ENCODE measurements at places on chromosomes 1 and 21.
A peak's percentile ranks its signal among the peaks of the same experiment; 100 is the strongest.

- no peak for DNase-seq
Observed at GRCh38 chr1:186059311-186059710, 315.7 kb downstream of the TPR start.

- no peak for DNase-seq
Observed at GRCh38 chr1:110706621-110707020, 31.9 kb upstream of the KCNA3 start.

DNA sequence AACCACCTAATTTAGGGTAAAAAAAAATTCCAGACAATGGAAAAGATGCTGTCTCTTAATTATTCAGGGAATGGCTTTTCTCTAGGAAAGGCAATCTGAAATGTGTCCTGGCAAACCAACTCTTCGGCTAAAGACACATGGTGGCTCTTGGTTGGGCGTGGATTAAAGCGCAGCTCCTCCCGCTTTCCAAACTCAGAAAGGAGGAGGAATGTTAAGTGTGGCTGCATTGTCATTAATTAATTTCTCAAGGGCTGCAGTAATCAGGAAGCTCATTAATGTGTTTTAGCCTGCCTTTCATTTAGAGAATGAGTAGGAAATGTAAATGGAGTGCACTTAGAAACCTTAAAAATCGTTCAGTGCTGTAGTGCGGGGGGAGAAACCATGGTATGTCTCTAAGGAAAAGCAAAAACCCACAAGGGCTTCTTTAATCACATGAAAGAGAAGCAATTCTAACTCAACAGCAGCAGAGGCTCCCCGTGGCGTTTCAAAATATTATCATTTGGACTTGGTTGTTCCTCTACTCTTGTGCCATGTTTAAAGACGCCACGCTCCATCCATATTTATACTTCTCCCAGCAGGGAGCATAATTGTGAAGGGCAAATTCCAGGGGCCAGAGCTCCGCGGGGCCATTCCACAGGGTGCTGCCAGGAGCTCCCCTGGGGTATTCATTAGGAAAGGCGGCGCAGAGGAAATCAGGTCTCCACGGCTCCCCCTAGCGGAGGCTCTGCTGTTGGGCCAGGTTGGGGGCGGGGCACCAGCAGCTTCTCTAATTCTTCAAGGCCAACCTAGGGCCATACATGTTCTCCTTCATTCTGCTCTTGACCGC lies 91.9 kb upstream of the SSX2IP start:
- peak; percentile 78 for DNase-seq

GRCh38 chr1:77970192-77970591 lies 8.7 kb downstream of the FUBP1 start:
- no peak for DNase-seq

DNA sequence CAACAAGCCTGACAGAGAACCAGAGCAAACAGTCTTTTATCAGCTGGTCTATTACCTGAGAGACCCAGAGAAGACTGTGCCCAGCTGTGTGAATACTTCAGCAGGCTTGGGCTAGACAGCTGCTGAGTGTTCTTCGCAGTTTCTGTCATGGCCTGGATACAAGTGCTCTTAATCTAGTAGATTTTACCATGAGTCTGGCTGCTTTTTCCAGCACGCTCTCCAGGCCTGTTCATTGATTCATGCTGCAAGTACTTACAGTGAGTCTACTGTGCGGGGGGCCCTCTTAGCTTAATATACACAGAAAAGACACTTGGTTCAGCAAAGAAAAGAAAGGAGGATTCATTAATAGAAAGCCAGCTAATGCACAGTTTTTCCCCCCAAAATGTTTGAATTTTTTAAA lies 48.5 kb downstream of the RGS7 start:
- no peak for DNase-seq

GRCh38 chr1:186113461-186113860 lies 261.6 kb downstream of the TPR start:
- no peak for DNase-seq

DNA sequence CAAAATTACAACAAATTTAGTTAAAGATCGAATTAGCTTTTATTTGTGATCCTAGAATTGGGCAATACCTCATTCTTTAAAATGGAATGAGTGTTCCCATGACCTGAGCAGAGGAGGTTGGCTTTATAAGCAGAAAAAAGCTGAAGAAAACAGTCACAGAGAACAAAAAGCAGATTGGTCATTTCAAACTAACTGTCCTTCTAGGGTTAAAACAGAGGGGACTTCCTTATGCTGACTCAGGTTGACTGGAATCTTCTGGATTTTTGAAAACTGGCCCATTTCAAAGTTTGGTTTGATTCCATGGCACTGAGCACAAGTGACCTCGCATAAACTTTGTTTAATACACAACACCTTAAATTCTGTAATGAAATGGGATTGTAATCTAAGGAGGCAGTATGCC lies 17.6 kb downstream of the NFASC start:
- DNase-seq: no peak

- no peak for DNase-seq
Observed at GRCh38 chr21:17796037-17796403, 23.1 kb downstream of the C21orf91 start.

- DNase-seq: no peak
Observed at GRCh38 chr1:99535470-99536164, 110.3 kb upstream of the PALMD start.

DNA sequence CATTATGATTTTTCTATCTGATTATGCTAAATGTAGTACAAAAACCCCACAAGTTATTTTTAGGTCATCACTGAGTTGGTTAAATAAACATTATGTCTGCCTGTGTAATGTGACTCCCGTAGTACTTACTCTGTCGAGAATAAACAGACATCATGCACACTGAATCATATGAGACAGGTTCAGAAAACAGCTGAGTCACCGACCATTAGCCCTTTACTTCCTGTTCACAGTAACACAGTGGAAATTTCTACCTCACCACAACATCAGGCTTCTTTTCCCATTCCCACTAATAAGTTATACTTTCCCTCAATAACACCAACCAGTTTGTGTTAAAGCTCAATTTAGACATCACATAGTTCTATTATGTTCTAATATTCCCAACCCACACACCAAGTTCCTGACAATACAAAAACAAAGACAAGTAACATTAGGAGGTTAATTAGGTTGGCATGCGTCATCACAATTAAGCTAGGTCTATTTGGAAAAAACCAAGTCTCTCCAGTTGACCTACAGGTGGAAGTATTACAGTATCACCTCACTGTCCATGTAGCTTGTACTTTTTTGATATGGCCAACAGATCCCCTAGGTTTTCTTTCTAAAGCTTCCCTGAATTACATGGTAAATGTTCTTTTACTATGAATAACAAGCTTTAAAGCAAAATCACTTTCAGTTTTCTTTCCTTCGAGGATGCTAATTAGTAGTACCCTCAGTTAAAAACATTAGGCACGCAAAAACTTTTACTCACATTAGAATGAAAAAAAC lies 154.2 kb downstream of the EIF4G3 start:
- no peak for DNase-seq

DNA sequence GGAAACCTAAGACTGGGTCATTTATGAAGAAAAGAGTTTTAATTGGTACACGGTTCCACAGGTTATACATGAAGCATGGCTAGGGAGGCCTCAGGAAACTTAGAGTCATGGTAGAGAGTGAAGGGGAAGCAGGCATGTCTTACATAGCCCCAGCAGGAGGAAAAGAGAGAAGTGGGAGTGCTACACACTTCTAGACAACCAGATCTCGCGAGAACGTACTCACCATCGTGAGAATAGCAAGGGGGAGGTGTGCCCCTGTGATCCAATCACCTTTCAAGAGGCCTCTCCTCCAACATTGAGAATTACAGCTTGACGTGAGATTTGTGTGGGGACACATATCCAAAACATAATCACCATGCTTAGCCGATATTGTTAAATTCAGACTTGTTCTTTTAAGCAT lies 62.8 kb downstream of the DYRK1A start:
- DNase-seq: no peak

DNA sequence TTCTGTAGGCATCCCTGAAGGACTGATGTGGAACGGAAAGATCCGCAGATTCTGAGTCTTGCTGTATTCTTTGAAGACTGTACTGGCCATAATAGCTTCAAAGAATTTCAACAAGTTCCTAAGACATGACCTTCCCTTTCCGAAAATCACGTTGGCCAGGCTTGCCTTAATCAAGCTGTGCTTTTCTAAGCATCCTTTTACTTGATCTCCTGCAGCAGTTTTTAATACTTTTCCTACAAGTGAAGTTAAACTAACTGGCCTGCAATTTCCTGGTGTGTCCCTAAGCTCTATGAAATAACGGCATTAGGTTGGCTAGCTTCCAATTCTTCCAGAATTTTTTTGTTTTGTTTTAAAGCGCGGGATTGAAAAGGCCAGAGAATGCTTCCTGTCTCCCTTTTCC lies 40.3 kb downstream of the SPAG17 start:
- no peak for DNase-seq

GRCh38 chr1:116765962-116766361 lies 11.7 kb downstream of the CD2 start:
- DNase-seq: no peak

- no peak for DNase-seq
Observed at GRCh38 chr1:61441723-61442262, 283.1 kb downstream of the TM2D1 start.

GRCh38 chr1:220902916-220903315 lies 23.7 kb downstream of the HLX start:
- no peak for DNase-seq

DNA sequence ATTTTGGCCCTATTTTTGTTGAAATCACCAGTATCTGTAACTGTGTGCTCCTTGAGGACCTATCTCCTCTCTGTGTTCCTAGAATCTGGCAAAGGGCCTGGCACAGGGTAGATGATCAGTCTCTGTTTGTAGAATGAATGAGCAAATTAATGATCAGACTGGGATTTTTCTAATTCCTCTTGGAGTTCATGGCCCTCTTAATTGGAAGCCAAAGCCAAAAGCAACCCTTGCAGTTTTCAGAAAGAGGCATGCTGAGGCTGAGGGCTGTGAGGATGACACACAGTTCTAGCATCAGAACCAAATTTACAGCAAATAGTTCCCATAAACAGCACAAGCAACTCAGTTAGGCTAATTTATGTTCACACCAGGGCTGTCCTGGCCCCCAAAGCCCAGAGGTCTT lies 111.1 kb upstream of the BEND5 start:
- no peak for DNase-seq

GRCh38 chr1:20202166-20202565 lies 15.8 kb upstream of the PLA2G2C start:
- no peak for DNase-seq

DNA sequence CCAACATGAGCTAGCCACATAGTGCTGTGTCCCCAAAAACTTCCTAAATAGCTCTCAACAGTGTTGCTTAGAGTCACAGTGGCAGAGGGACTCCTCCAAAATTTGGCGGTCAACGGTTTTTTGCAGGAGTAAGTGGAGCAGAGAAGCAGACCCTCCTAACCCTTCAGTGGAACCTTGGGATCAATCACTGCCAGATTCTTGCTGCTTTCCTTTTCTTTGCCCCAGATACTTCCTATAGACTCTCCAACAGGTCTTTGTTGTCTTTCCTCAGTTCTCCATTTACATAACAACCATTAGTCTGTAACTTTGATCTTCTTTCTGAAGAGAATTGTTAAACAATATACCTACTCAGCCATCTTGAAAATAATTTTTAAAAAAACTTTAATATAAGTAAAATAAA lies 556.1 kb downstream of the BRINP3 start:
- DNase-seq: no peak

GRCh38 chr1:184324972-184325371 lies 61.9 kb upstream of the C1orf21 start:
- DNase-seq: no peak

GRCh38 chr21:32197896-32198295 lies 81.0 kb downstream of the MIS18A start:
- DNase-seq: no peak

- no peak for DNase-seq
Observed at GRCh38 chr1:110227774-110228173, 17.7 kb downstream of the KCNC4 start.

DNA sequence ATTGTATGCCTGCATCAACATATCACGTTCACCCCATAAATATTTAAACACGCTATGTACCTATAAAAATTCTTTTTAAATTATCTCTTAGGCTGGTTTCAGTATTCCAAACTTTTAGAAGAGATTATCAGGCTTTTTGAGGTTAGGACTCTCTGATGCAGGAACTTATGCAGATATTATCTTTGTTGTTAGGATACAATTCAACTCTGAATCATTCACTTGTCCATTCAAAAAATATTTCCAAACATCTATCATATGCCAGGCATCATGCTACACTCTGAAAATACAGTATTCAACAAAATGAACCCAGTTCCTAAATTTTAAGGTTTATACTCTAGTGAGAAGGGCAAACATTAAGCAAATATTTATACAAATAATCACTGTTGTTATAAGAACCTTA lies 40.5 kb downstream of the ASH1L start:
- DNase-seq: no peak

- DNase-seq: no peak
Observed at GRCh38 chr1:67429528-67430357, 459 bp downstream of the SERBP1 start.

- DNase-seq: no peak
Observed at GRCh38 chr1:155320661-155321617, at the start of gene RUSC1. Gene RUSC1 (plus strand): TSS chr1:155320894. CDS start chr1:155321774, 880 bp downstream.

- no peak for DNase-seq
Observed at GRCh38 chr21:26136671-26137070, 33.9 kb downstream of the APP start.

- no peak for DNase-seq
Observed at GRCh38 chr21:42725416-42725930, 72.1 kb downstream of the PDE9A start.

GRCh38 chr1:241592273-241592958 lies 47.8 kb downstream of the CHML start:
- DNase-seq: no peak

DNA sequence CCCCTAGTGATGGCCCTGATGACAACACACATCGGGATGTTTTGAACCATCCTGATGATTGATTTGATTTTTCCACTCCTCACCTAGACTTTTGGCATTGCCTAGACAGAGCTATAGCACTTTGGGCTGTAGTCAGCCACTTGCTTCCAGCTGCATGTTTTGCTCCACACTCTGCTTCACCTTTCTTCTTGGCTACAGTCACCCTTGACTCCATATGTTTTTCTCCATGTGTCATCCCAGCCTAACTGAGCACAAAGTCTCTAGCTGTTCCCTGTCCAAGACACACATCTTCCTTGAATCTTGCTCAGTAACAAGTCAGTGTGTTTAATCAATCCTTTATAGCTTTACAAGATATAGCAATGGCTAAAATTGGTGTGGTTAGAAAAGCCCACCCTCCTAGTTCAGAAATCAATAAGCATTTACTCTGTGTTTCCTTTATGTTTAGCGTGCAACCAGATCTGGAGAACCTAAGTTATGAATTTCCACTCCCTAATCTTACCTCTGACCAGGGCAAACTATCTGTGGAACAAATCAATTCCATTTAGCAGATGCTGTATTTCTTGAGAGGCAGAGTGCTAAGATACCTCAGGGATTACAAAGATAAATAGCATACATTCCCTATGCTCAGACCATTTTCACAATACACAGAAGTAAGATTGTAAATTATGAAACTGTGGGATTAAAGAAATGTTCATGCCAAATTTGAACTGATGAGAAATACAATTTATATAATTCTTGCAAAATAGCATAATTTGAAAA lies 98.4 kb upstream of the LYPLAL1 start:
- DNase-seq: no peak

- no peak for DNase-seq
Observed at GRCh38 chr1:87644579-87645190, 316.0 kb downstream of the LMO4 start.

Data from activated CD8-positive, alpha-beta memory T cell treated with anti-CD3 and anti-CD28 coated beads for 48 hours (primary cell).